H1 (cell line): ENCODE measurements at places on chromosomes 7 and 10. TPM values are rescaled to one million over a fixed set of nuclear protein-coding genes. Genes with fewer than 3 reads are reported as not detected.

DNA sequence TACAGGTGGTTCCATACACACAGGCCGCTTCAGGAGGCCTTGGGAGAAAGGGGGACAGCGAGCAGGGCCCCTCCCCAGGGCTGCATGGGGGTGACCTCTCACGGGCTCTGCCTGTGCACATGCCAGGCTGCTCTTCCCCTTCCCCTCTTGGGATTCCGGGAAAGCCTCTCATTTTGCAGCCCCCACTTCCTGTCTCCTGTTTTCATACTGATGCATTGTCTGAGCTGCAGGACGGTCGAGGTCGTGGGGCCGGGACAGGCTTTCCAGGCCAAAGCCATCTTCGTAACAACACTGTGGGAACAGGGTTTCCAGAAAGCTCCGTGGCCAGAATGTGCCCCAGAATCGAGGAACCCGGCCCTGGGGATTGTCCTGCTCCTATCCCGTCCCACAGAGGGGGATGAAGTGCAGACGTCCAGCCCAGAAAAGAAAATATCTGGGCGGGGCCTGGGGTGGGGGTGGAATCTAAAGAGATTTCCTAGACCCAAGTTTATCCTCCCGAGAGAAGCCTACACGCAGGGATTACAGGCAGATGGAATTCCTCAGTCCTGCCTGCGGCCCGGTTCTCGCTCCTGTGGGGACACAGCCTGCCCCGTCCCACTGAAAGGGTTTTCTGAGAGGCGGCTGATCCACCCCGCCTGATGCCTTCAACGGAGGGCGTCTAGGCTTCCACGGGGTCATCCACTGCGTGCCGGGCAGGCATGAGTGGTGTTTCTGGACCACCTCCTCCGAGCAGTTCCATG lies 29.5 kb upstream of the DNAAF5 start:
- H3K27me3 ChIP-seq: no peaks in the 10 kb centered on the region
- no peak overlapping the region for H3K4me3 ChIP-seq
- DNase-seq: no peak
- H3K27ac ChIP-seq: no peak overlapping the region
- peaks cover 2% of the 10 kb centered on the region; the same call in 1 of the 2 replicates for H3K36me3 ChIP-seq

DNA sequence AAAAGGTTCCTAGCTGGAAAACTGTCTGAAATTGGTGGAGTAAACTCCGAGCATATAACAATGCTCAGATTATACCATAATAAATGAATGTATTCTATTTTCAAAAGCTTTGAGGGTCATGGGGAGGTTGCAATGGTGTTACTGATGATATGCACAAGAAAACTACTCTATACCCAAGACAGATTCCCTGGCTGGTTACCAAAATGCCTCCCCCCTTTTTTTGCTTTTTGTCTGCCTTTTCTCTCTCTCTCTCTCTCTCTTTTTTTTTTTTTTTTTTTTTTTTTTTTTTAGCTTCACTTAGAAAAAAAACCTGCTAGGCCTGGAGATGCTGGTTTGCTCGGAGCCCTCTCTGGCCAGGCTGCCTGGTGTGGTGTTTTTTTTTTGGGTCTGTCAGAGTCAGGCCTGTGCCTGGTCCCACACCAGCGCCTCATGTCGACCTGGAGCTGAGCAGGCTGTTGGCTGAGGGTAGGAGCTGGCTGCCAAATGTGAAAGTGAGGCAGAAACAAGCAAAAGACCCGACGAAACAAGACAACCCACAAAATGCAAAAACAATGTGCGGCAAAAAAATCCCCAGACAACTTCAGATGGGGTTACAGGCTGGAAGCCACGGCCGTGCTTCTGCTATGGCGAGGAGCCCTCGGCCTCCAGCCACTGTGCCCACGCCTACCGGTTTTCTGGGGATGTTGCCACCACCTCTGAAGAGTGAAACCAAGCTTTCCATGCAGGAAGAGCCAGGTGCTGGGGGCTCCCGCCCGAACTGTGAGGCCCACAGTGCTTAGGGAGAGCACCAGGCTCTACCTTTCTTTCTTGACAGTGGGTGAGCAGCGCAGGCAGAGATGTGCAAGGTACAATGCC lies 59.9 kb upstream of the EFCAB10 start:
- H3K4me3 ChIP-seq: no peak overlapping the region
- no peaks in the 10 kb centered on the region for H3K27me3 ChIP-seq
- peaks cover 16% of the 10 kb centered on the region for H3K36me3 ChIP-seq
- H3K4me1 ChIP-seq: peaks cover 53% of the 10 kb centered on the region
- no peak for DNase-seq

DNA sequence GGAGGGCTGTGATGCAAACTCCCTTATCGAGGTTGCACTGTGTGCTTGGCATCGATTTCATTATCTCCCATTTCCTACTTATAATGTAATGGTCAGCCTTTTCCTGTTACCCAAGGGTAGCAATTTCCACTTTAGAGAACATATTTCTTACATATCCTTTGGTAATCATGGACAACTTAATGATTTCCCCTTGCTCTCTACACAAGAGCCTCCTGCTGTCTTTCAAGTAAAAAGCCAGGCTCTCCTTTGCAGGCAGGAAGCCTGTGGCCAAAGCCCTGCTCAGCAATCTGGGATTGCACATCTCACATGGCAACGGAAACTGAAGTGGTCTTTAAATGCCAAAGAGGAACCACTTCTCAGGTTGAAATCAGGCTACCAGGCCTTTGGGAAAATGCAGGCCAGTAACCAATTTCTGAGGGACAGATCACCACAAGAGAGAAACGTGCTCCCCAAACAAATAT lies 86.7 kb upstream of the IKZF1 start:
- H3K27ac ChIP-seq: no peak overlapping the region
- no peak overlapping the region for H3K4me3 ChIP-seq
- no peaks in the 10 kb centered on the region for H3K4me1 ChIP-seq

GRCh38 chr7:152115021-152115718 lies 89.7 kb downstream of the GALNT11 start:
- H3K36me3 ChIP-seq: peaks cover 8% of the 10 kb centered on the region
- no peak overlapping the region for H3K4me3 ChIP-seq
- no peak for DNase-seq
- no peaks in the 10 kb centered on the region for H3K27me3 ChIP-seq
- H3K4me1 ChIP-seq: no peaks in the 10 kb centered on the region

DNA sequence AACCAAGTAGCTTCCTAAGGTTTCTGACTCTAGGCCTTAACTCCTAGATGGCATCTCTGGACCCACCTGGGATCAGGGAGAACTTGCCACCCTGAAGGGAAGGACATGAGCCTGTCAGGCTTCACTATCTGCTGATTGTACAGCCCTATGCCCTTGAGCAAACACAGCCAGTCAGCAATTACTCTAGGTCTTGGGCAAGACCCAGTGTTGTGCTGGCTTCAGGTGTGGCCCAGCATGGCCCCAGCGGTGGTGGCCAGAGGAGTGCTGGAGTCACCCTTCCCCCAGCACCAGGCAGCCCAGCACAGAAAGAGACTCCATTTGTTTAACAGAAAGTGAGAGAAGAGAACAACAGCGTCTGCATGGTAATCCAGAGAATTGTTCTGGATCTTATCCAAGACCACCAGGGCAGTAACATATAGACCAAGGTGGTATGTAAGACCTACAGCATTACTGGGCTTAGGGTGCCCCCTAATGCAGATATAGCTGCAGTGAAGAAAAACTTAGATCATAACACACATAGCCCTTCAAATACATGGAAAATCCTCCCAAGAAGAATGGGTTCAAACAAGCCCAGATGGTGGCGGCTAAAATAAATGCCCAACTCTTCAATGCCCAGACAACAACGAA lies 207.7 kb downstream of the MAGI2 start:
- no peak for DNase-seq
- H3K4me1 ChIP-seq: no peaks in the 10 kb centered on the region
- no peaks in the 10 kb centered on the region for H3K27me3 ChIP-seq
- no peaks in the 10 kb centered on the region for H3K36me3 ChIP-seq
- H3K4me3 ChIP-seq: no peak overlapping the region

GRCh38 chr10:80333983-80334382 lies 22.6 kb downstream of the DYDC1 start:
- H3K27ac ChIP-seq: no peak overlapping the region
- H3K36me3 ChIP-seq: no peaks in the 10 kb centered on the region
- no peaks in the 10 kb centered on the region for H3K4me1 ChIP-seq
- DNase-seq: no peak

- H3K27ac ChIP-seq: no peak overlapping the region
- peaks cover 3% of the 10 kb centered on the region; the same call in 1 of the 2 replicates for H3K4me1 ChIP-seq
- no peak overlapping the region for H3K4me3 ChIP-seq
- no peaks in the 10 kb centered on the region for H3K36me3 ChIP-seq
- no peaks in the 10 kb centered on the region for H3K27me3 ChIP-seq
- DNase-seq: no peak
Observed at GRCh38 chr7:101474178-101474577, 111.5 kb downstream of the COL26A1 start.

GRCh38 chr10:46226900-46227558 lies 59.8 kb upstream of the ANTXRL start:
- no peak overlapping the region for H3K27ac ChIP-seq
- H3K4me3 ChIP-seq: no peak overlapping the region
- no peaks in the 10 kb centered on the region for H3K36me3 ChIP-seq
- no peaks in the 10 kb centered on the region for H3K27me3 ChIP-seq

GRCh38 chr10:50862719-50863118 lies 22.7 kb downstream of the A1CF start:
- H3K4me3 ChIP-seq: no peak overlapping the region
- no peaks in the 10 kb centered on the region; the same call in 1 of the 2 replicates for H3K4me1 ChIP-seq
- no peak overlapping the region for H3K27ac ChIP-seq
- no peaks in the 10 kb centered on the region for H3K36me3 ChIP-seq
- H3K27me3 ChIP-seq: no peaks in the 10 kb centered on the region

GRCh38 chr10:86830043-86830591 lies 73.7 kb downstream of the BMPR1A start:
- H3K36me3 ChIP-seq: no peaks in the 10 kb centered on the region
- no peaks in the 10 kb centered on the region for H3K27me3 ChIP-seq
- H3K4me1 ChIP-seq: peaks cover 9% of the 10 kb centered on the region
- H3K27ac ChIP-seq: no peak overlapping the region
- no peak for DNase-seq

GRCh38 chr10:17708821-17709220 lies 43.2 kb upstream of the TMEM236 start:
- H3K4me1 ChIP-seq: no peaks in the 10 kb centered on the region
- no peak for DNase-seq
- no peak overlapping the region for H3K27ac ChIP-seq
- peaks cover 31% of the 10 kb centered on the region for H3K36me3 ChIP-seq

GRCh38 chr7:128131731-128132130 lies 100.5 kb upstream of the LRRC4 start:
- no peak overlapping the region for H3K4me3 ChIP-seq
- no peaks in the 10 kb centered on the region for H3K36me3 ChIP-seq
- no peak for DNase-seq
- H3K4me1 ChIP-seq: peaks cover 4% of the 10 kb centered on the region
- peaks cover 29% of the 10 kb centered on the region for H3K27me3 ChIP-seq

Gene ASB10
- total RNA-seq: not detected in 2 replicates

Gene HTR5A
- not detected in 2 replicates for total RNA-seq

Gene VGF
- 7.0 and 7.4 TPM in 2 replicates for total RNA-seq

Gene IFIT1
- 1.5 and 1.8 TPM in 2 replicates for total RNA-seq

Gene FGFBP3
- total RNA-seq: 115 and 120 TPM in 2 replicates

Gene LAMB1
- 37.2 and 38.5 TPM in 2 replicates for total RNA-seq

Gene ITGB8
- total RNA-seq: 3.6 TPM in 2 replicates

Gene STK32C
- 15.6 and 17.3 TPM in 2 replicates for total RNA-seq
